ENCODE measurements at places on chromosomes 2 and 18.

DNA sequence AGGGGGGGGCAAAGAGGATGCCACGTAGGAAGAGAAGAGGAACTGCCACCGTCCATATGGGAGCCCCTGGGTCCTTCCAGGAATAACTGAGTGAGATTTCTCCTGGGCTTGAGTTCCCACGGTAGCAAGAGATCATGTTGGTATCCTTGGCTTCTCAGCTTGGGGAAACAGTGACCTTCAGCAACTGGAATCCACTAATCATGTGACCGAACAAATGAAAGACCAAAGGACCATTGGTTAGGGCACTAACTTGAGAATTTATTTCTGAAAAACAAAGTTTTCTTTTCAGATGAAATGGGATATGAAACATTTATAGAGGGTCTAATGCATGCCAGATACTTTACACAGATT, 259.4 kb upstream of the ID2 start:
- DNase-seq: no peak

- DNase-seq: no peak
Measured at GRCh38 chr2:55842046-55842445, 81.5 kb downstream of the EFEMP1 start.

DNA sequence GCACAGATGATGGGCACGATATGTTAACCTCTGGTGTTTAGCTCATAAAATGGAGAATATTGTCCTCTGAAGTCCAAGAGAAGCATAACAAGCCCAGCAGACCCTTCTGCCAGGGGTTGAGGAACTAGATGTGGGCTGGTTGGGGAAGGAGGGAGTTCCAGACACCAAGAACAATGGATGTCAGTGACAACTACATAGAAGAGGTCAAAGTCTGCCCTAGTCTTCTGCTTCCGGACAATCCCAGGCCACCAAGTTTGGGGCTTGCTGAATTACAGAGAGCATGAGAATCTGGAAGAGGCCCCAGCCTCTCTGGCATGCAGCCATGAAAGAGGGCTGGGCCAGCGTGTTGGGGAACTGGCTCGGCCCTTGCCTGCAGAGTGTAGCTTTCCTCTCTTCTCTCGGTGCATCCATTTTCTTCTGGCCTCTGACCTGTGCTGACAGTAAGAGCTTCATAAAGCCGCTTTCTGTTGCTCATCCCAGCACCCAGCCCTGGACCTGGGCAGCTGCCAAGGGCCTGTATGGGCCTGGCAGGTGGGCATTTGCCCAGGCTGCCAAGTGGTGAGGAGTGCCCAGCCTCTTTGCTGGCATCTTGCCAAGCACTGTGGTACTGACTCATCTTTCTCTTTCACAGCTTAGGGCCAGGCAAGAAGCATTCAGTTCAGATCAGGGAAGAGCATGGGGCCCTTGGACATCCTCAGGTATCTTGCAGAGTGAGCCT, 14.6 kb upstream of the LAPTM4A start:
- no peak for DNase-seq

DNA sequence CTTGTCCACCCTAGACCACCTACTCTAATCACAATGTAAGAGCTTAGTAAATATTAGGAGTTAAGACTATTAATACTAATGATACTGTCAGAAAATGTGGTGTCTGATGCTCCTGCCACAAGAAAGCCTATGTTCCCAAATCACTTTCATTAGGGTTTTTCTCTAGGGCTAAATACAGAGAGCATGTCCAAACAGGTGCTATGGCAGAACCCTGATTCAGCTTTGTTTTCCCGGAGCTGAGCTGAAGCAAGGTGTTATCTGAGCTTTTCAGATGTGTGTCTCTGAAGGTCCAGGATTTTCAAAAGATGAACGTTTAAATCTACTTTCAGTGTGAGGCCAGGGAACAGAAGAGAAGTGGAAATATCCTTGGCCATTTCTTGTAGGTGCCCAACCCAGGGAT, 40.6 kb downstream of the CPO start:
- DNase-seq: no peak

DNA sequence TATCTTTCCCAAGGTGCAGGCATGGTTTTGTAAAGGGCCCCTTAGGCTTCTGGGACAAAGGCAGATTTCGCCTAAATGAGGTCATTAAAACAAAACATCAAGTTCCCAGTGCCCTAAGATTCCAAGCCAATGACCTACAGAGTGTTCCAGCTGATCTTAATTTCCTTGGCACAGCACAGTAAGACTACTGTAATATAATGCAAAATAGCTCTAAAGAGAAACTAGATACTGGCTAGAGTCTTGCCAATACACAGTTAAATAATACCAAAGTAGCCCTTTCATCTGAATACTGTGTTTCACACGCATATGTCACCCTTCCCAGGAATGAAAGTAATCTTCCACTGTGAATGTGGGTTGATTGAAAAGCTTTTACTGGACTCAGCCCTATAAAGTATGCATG, 14.7 kb downstream of the GRB14 start:
- no peak for DNase-seq

DNA sequence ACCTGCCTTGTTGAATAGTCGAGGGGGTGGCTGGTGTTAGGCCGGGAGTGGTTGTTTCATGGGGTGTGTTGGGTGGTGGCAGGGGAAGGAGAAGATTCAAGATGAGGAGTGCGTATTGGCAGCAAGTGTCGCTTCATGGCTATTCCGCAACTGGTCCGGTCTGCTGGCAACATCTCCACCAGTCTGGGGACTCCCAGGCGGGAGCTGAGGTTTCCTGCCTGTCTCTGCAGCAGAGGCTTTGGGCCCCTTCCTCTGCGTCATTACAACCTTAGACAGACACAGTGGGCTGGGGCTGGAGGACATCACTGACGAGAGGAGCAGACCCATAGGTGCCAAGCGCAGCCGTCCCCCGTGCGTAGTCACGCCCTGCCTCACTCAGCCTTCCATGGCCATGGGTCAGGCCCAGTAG, 64.0 kb upstream of the MCFD2 start:
- no peak for DNase-seq

DNA sequence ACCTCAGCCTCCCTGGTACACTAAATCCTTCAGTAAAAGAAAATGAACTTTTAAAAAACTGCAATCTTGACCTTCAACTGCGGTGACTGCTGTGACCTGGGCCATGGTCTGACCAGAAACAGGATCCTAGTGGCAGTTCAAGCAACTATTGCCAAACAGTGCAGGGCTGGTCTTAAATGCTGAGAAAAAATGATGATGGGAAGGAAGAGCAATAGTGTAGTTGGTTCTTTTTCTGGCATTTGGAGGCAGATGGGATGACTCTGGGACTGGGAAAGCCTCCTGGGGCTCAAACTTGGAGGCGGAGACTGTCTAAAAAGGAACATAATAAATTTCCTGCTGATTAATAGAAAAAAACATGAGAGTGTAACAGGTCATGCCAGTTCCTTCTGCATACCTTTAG, 45.4 kb downstream of the CHN1 start:
- DNase-seq: no peak
